ENCODE measurements at places on chromosomes 1 and 21. TPM values are rescaled to one million over a fixed set of nuclear protein-coding genes. Genes with fewer than 3 reads are reported as not detected.

The CYP4B1 gene
- total RNA-seq, result 0.33 TPM

The PLEKHA6 gene
- total RNA-seq, result 28.8 TPM

GRCh38 chr1:96366516-96366915, 355.1 kb upstream of the PTBP2 start:
- DNase-seq, result no peak

- DNase-seq, result no peak
Observed at GRCh38 chr1:117026361-117026760, 24.8 kb downstream of the CD101 start.

GRCh38 chr1:94599095-94599813, 57.7 kb upstream of the F3 start:
- no peak for DNase-seq

The CSMD2 gene
- total RNA-seq, result 0.25 TPM

- no peak for DNase-seq
Observed at GRCh38 chr1:243413431-243414151, 157.8 kb downstream of the SDCCAG8 start.

- DNase-seq, result no peak
Observed at GRCh38 chr1:232877365-232878028, 72.3 kb downstream of the MAP10 start.

The CD5L gene
- 11.9 TPM for total RNA-seq

The PPM1J gene
- 0.33 TPM for total RNA-seq

GRCh38 chr1:201791779-201792173, 37.2 kb upstream of the IPO9 start:
- DNase-seq, result no peak

DNA sequence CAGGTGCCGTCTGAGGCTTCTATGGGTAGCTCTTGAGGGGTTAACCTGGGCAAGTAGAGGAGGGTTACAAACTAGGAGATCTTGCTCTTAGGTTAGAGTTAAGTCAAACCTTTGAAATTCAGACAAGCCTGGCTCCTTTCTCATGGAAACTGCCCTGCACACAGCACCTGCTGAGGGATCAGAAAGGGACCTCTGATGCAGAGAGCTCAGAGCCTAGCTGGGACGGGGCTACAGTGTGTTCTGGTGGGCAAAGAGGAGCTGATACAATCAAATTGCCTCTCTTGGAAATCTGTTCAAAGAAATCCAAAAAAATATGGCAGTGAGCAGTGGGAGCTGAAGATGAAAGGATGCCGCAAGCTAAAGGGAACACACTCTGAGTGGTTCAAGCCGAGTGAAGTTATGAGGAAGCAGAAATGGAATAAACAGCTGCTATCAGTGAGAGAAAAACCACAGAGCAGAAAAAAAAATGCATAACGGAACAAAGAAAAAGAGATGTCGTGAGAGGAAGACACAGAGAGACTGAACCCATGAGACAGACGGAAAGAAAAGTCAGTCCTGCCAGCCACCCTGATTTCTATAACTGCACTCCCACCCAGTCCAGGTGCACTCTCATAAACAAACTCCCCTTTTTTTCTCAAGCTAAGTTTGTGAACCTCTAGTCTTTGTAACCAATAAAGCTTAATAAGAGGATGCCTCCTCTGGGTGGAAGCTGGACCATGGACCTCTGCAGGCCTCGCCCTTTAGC, 26.6 kb downstream of the PAFAH2 start:
- no peak for DNase-seq

GRCh38 chr1:44890007-44890406, 47.0 kb upstream of the PTCH2 start:
- DNase-seq, result no peak

The CRP gene
- total RNA-seq, result 3,370 TPM

GRCh38 chr1:165856021-165856420, 28.6 kb downstream of the UCK2 start:
- DNase-seq, result no peak

DNA sequence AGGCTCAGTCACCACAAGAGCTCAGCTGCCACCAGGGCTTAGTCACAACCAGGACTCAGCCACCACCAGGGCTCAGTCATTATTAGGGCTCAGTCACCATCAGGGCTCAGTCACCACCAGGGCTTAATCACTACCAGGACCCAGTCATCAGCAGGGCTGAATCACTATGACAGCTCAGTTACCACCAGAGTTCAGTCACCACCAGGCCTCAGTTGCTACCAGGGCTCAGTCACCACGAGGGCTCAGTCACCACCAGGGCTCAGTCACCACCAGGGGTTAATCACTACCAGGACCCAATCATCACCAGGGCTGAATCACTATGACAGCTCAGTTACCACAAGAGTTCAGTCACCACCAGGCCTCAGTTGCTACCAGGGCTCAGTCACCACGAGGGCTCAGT, 196.2 kb downstream of the NPHP4 start:
- no peak for DNase-seq

DNA sequence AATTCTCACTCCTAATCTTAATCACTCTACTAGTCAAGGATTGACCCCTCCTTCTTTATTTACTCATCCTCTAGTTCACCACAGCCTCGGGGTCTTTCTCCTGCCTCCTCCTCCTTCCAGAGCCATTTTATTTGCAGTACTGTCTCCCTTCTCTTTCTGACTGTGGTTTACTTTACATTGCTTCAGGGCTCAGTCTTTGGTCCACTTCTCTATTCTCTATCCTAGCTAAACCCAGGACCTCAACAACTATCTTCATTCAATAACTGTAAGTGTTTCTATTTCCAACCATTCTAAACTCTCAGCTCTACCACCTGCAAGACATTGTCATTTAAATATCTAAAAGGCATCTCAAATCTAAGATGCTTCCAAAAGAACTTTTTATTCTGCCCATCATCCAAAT, 493.8 kb downstream of the TTLL7 start:
- DNase-seq, result no peak

- no peak for DNase-seq
Observed at GRCh38 chr21:19523061-19523460, 1119.5 kb upstream of the TMPRSS15 start.

DNA sequence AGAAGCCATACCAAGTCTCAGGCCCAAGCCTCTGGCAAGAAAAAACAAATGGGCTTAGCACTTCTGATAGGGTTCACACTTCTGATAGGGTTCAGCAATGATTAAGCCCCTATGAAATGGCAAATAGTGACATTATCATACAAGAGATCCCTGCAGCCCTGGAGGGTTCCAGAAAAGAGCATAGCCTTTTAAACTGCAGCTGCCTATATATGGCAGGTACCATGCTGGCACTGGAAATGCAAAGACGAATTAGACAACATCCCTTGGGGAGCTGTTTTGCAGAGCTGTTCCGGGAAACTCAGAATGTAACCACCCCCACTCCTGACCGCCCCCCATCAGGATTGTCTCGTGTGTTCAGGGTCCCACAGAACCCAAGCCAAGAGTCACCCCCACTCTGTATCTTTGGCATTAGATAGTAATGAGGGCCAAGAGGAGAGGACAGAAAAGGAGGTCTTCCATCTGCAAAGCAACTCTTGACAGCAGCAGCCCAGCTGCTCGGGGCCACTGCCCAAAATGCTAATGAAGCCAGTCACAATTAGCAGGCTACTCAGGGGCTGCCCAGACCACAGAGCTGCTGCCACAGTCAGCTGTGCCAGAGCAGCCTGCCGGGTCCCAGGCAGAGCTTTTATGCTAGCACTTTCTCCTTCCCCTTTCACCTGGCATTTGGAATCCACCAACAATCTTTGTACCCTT, 50.9 kb downstream of the ITPKB start:
- no peak for DNase-seq

DNA sequence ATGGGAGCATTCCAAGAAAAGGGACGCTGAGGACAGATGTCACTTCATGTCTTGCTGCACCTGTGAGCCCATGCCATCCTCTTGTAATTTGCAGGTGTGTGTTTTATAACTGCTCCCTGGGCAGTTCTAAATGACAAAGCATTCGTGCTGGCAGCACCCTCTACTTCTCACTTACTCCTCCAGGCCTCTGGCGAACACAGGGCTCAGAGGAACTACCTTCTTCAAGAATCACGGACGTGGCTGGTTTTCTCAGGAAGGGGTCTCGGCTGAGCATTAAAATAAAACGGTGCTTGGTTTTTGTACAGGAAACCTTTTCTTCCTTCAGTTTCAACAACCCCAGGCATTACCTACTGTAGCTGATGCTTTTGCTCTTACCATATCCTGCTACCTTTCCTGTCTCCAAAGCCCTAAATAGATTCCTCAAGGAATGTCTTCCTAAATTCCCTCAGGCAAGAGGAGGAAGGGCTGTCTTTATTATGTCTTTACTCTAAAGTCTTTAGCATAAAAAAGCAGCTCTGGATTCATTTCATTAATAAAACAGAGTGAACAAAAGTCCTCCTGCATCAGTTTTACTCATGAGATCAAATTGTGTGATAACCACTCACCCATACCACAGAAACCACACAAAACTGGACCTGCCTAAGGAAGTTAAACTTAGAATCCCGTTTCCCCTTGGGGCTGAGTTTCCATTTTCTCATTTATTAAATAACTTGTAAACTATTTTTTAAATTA, 79.0 kb upstream of the MAP10 start:
- no peak for DNase-seq

GRCh38 chr21:27645285-27645684, 678.4 kb upstream of the ADAMTS5 start:
- no peak for DNase-seq

The DMBX1 gene
- total RNA-seq, result not detected

The PKLR gene
- 109 TPM for total RNA-seq

The AGTRAP gene
- 9.0 TPM for total RNA-seq

The C2CD2 gene
- total RNA-seq, result 10.5 TPM

DNA sequence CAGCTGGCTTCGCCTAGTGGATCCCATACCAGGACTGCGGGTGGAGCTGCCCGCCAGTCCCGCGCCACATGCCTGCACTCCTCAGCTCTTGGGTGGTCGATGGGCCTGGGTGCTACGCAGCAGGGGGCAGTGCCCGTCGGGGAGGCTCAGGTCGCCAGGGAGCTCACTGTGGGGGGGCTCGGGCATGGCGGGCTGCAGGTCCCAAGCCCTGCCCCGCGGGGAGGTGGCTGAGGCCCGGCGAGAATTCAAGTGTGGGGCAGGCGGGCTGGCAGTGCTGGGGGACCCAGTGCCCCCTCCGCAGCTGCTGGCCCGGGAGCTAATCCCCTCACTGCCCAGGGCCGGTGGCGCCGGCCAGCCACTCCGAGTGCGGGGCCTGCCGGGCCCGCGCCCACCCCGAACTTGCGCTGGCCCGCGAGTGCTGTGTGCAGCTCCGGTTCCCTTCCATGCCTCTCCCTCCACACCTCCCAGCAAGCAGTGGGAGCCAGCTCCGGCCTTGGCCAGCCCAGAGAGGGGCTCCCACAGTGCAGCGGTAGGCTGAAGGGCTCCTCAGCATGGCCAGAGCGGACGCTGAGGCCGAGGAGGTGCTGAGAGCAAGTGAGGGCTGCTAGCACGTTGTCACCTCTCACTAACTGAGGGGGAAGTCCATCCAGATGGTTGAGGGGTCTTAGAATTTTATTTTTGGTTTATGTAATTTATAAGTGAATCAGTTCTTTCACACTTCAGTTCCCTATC, 85.2 kb upstream of the HMCN1 start:
- no peak for DNase-seq

DNA sequence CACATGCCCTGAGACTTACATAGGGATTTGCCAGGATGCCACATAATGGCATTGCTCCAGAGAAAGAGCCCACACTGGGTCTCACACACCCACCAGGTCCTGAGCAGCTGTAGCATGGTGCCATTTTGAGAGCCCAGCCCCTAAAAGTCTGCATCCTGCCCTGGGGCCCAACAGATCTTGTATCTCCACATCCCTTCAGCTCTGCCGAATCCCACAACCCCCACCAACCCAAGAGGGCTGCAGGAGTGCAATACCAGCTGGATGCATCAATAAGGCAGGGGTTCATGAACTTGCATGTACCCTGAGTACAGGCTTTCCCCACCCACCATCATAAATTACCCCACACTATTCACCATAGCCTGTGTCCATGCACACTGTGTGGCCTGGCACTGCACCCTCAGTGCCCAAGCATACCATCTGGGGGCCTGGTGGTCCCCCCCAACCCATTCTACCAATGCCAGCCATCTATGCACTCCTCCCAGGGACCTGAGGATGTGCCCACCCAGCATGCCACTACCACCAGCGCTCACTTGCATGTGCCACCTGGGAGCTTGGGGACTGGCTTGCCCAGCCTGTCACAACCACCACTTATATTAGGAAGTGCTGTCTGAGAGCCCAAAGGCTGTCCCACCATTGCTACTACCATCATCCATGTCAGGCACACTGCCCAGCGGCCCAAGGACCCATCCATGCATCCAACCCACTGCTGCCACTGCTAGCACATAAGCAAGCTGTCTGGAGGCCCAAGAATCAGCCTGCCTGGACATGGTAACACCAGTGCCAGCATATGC, 4.1 kb upstream of the KRTAP12-2 start:
- no peak for DNase-seq

DNA sequence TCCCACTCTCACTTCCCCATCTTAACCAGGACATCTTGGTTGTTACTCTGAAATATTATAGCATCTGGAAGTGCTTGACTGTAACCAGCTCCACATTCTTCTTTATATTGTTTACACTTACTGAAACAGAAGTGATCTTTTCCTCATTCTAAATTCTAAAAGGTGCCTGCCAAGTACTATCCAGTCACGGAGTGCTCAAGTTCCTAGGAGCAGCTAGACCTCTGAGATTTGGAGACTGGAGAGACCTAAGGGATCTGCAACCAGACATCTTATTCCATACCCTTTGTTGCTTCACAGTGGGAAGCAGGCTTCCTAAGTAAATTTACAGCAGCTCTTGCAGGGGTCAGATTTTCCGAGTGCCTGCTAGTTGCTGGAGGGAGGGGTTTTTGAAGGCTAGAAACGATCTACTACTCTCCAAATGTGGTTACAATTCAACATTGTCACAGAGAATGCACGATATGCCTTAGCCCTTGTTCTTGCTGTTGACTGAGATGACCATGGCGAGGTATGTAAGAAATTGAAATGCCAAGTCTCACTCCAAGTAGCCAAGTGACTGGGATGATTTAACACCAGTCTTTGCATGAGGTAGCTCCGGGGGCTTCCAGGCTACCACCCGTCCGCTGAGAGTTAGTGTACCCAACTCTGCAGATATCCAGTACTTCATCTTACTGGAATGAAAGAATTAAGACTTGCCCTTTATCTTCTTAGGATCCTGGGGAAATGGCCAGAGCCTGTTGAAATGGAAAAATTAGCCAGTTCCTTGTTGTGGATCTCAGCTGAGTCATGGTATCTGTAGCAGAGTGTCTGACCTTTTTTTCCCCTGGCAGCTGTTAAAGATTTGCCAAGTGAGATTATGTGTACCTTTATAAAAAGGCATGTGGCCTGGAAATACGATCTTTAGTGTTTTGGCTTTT, 150.8 kb downstream of the MAST2 start:
- no peak for DNase-seq

DNA sequence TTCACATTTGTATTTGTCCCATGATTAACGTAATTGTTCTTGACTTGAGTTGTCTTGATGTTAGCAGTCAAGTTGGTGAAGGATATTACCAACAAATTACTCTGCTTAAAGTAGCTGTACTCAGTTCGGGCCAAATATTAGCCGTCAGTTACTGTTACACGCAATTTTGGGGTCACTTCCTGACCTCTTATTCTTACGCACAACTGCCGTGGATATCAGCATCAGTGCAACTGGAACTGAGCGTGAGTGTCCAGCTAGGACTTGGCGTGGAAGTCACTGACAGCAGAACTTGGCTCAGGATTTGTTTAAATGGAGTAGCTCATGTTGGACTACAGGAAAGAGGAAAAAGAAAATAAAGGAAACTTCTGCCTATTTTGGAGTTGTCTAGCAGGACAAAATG, 56.4 kb downstream of the ADAMTS1 start:
- DNase-seq, result no peak

The DNALI1 gene
- 6.8 TPM for total RNA-seq

The CHI3L2 gene
- total RNA-seq, result 0.23 TPM
